ENCODE measurements at places on chromosomes 13 and 19.

DNA sequence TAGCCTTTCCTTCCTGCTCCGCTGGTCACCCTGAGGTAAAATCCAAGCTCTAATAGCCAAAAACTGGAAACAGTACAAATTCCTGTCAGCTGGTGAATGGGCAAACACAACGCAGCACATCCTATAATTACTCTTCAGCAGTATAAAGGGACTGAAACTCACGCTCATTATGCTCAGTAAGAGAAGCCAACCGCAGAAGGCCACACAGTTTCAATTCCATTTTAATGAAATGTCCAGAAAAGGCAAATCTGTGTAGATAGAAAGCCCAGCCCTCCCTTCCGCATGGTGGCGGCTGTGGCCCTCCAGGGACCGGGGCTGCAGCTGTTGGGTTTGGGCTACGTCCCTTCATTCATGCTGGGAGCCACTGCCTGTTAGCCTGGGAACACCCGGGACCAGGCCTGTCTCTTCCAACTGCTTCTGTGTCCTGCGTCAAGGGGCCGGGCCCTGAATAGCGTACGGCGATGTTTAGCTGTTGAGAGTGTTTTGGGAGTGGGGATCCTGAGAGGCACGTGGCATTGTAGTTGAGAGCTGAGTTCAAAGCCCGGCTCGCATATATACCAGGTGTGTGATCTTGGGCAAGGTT lies 23.5 kb downstream of the NKPD1 start:
- no peak for DNase-seq

DNA sequence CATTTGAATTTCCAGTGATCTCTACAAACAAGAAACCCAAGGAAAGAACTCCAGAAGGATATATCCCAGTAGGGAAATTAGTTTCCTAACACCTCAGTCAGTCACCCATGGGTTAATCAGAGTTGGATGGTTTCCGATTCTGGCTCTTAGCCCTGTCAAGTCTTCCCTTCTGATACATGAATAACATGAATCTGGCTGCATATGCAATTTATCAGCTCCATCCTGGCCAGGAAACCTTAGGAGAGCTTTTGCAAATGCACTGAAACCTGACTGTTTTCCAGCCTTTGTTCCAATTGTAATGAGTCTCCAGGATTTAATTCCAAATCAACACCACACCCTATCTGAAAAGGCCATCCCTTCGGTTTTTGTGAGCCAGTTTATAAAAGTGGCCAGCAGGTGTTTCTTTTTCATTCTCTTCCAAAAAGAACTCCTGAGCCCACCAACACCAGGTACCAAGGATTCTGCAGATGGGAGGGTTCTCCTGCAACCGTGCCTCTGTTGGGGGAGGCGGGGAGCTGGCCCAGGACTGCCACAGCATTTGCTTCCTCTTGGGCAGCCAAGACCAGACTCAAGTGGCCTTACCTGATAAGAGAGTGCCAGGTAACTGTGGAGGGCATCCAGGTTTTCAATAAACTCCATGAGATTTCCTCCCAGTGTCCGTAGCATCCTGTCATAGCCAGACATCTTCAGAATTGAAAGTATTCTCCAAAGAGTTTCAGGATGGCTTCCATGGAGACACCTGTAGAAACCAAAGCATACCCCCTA lies 77.5 kb downstream of the C13orf42 start:
- DNase-seq = no peak

GRCh38 chr13:106566641-106567473 lies 1.1 kb downstream of the ARGLU1 start:
- peak; percentile 69 for DNase-seq

DNA sequence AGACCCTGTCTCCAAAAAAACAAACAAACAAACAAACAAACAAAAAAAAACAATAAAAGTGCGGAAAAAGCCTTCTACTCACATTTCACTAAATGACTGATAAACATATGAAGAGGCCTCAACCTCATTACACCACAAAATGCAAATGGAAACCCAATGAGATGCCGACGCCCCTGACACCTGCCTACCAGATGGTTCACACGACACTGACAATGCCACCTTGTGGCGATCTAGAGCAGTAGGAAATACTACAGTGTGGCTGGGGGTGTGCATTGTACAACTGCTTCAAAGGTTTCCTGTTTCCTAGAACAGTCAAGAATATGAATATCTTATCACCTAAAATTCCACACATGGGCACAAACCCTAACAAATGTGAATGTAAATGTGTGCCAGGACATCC lies 14.0 kb downstream of the SCGB2B2 start:
- peak; percentile 18 for DNase-seq

Data from suppressor macrophage (primary cell).